ENCODE measurements at places on chromosomes 6 and 20.

- DNase-seq, result no peak
Observed at GRCh38 chr6:143176090-143177021, 115.7 kb downstream of the AIG1 start.

DNA sequence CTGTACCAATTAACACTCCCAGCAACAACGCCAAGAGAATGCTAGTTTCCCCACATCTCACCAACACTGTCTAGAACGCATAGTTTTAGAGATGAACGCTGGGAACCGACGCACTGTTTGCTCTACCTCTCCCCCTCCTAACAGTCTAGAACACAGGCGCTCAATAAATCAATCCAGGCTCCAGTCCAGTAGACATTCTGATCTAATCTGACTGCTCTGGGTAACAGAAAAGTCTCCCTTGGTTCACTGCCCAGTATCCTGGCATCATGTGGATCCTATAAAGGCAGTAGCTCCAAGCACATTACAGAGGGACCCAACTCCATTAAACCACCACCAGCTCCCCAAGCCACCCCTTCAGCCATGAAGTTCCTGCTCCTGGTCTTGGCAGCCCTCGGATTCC, at the start of gene DEFB132:
Gene DEFB132 (plus strand): TSS at position 306 of the 400 bp plus-strand sequence. CDS start 55 bp downstream, at position 361.
- no peak for DNase-seq

- DNase-seq, result no peak
Observed at GRCh38 chr6:109296452-109296851, 85.8 kb downstream of the CD164 start.

GRCh38 chr6:151772446-151772845, 35.0 kb upstream of the ESR1 start:
- DNase-seq, result no peak
